ENCODE measurements at places on chromosomes 5 and 9.

GRCh38 chr5:473551-474192, 30.7 kb downstream of the EXOC3 start:
- DNase-seq = peak; percentile 44

- DNase-seq = no peak
Observed at GRCh38 chr9:68970151-68970550, 43.8 kb downstream of the PRKACG start.

DNA sequence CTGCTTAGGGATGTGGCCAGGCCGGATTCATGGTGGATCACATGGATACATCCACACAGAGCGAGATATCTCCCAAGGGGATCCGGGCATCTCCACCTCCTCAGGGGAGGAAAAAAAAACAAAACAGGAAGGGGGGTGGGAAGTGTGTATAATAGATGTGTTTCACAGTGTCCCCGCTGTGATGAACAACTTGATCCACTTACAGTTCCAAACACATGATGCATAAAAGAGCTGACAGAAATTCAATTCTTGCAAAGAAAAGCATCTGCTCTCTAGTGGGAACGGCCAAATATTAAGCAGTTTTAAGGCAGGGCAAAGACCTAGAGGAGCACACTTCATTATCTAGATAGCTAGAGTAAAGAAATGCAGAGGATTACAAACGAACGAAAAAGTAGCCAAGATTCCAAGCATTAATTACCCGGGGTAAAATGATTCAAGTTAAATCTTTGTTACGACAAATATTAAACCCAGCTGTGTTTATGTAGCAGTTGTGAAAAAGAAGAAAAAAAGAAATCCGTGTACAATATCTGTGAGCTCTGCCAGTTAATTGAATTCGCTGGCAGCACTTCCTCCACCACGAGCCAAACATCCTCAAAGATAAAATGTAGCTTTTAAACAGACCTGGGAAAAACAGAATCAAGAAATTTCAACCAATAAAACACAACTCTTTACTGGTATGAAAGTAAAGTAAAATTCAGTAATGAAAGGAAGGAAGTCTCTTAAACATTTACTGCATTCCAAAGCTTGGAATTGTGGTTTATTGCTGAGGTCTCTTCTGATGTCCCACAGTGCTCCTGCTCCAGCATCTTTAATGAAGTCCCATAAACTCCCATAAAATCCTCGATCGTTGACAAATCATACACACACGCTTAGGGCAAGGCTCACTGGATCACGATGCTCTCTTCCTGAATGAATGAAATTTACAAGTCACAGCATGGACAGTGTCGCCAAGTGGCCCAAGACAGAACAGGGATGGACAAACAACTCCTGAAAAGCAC, 213.0 kb downstream of the CRB2 start:
- DNase-seq = no peak

DNA sequence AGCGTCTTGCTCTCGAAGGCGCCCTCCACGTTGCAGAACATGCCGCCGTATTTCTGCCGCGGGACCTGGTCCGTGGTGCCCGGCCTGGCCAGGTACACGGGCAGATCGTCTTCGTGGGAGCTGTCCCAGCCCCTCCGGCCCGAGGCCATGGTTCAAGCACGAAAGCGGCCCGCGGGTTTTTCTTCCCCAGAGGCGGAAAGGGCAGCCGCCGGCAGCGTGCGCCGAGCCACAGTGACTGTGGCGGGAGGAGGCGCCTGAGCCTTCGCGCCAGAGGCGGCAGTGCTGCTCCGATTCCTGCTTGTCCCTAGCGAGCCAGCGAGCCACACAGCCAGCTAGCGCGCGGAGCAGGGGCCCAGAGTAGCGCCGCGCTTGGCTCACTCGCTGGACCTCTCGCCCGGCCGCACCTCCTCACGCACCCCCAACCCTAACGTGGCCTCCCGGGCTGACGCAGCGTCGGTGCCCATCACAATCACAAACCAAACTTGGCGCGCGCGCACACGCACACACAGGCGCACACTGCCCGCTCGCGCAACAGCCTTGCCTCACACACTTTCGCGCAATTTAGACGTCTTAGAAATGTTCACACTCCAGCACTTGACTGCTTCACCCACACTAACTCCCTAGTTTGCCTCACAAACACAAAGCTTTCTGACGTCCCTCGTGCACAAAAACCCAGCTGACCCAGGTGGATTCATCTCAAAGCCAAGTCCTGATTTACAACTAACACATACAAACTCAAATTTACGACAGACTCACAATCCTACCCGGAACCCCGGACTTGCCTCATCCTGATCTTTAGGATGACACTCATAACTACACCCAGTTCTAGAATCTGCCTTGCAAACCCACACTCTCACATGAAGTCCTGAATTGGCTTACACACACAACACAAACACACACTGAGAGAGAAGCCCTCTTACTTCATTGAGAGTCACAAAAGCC, at the start of gene DPYSL3:
Gene DPYSL3 (minus strand): TSS at position 359 of the 942 bp plus-strand sequence. CDS start 210 bp downstream, at position 149.
- DNase-seq = no peak

GRCh38 chr9:134100040-134100439, 32.2 kb upstream of the BRD3 start:
- DNase-seq = no peak

DNA sequence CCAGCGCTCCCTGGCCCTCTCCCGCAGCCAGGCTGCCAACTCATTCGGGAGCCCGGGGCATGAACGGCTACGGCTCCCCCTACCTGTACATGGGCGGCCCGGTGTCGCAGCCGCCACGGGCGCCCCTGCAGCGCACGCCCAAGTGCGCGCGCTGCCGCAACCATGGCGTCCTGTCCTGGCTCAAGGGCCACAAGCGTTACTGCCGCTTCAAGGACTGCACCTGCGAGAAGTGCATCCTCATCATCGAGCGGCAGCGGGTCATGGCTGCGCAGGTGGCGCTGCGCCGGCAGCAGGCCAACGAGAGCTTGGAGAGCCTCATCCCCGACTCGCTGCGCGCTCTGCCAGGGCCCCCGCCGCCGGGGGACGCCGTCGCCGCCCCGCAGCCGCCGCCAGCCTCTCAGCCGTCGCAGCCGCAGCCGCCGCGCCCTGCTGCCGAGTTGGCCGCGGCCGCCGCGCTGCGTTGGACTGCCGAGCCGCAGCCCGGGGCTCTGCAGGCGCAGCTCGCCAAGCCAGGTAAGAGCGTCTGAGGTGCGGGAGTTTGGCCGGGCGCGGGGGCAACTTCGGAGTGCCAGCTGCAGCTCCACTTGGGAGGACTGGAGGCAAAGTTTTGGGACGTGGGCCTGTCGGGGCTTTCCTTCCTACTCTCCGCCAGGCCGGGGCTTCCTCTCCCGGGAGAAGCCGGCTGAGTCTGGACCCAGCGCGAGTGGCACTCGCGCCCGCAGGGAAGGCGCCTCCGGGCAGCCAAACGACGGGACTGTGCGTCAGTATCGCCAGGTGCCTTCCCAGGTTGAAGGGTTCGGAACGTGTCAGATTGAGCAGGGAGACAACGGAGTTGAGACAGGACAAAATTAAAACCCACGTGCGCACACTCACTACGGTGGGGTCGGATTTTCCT, 735 bp downstream of the DMRT3 start:
- DNase-seq = no peak

DNA sequence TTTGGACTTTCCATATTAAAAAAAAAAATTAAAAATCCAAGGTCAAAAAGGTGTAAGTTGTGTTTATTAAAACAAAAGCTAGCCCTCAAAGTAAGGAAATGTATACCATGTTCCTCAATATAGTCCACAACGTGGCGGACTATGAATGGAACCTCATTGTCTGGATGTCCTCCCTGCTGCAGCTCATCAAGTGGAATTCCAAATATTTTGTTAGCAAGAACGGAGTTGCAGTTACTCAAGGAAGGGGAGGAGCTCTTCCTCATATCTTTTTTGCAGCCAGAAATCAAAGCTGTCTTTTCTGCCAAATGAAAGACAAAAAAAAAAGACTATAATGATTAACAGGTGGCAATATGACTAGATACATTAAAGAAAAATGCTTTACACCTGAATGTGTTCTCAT, 14.0 kb downstream of the FAM13B start:
- DNase-seq = no peak

DNA sequence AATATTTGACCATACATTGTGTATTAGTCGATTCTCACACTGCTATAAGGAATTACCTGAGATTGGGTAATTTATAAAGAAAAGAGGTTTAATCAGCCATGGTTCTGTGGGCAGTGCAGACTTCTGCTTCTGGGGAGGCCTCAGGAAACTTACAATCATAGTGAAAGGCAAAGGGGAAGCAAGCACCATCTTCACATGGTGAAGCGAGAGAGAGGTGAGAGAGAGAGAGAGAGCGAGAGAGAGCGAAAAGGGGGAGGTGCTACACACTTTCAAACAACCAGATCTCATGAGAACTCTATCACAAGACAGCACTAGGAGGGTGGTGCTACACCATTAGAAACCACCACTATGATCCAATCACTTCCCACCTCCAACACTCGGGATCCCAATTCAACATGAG, 4.1 kb upstream of the GRAMD2B start:
- no peak for DNase-seq

DNA sequence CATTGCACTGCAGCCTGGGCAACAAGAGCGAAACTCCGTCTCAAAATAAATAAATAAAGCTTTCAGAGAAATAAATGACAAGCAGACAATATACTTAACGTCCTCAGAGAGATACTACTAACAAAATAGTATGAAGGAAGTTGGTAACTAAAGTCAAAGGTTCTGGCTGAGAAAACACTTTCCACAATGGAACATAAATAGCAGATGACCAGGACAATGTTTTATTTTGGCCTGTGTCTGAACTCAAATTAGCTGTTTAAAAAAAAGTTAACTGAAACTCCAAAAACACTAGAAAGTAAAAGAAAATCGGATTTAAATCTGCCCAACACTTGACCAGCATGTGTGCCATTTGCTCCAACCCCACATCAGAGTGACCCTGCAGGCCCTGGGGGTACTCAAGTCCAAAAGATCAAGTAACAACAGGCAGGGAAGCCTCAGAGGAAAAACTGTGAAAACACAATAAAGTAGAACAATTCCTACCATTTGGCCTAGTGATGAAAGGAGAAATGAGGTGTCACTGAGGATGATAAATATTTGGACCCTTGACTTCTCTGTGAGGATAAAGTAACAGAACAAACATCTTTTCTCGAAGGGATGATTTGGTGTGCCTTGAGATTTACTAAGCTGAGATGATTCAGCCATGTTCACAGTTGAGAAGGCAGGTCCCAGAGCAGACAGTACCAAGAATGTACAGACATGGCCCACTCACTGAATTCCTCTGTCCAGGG, 47.7 kb downstream of the LHFPL2 start:
- no peak for DNase-seq

- no peak for DNase-seq
Observed at GRCh38 chr9:35909274-35909673, at the start of gene SPAAR. Gene SPAAR, plus strand, starts transcription at chr9:35909490. Its CDS starts 974 bp downstream, at chr9:35910464.

- DNase-seq = no peak
Observed at GRCh38 chr9:135574331-135574730, 12.8 kb downstream of the PAEP start.

DNA sequence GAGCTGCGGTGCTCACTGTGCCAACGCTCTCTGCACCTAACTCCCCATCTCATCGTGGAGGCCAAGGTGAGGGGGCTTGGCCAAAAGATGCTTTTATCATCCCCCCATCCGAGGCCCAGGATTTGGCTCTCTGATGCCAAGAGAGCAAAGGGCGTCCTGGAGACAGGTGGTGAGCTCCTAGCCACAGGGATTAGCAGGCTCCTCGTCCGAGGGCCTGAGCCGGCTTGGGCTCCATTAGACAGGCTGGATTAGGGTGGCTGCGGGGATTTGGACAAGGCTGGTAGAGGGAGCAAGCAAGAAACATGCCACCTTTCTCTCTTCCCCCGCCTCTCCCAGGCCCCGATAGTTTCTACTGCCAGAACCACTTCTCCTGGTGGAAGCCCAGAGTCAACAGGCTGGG, 1.0 kb upstream of the GRM6 start:
- DNase-seq = no peak

- no peak for DNase-seq
Observed at GRCh38 chr9:134272302-134273023, 53.8 kb upstream of the RXRA start.

DNA sequence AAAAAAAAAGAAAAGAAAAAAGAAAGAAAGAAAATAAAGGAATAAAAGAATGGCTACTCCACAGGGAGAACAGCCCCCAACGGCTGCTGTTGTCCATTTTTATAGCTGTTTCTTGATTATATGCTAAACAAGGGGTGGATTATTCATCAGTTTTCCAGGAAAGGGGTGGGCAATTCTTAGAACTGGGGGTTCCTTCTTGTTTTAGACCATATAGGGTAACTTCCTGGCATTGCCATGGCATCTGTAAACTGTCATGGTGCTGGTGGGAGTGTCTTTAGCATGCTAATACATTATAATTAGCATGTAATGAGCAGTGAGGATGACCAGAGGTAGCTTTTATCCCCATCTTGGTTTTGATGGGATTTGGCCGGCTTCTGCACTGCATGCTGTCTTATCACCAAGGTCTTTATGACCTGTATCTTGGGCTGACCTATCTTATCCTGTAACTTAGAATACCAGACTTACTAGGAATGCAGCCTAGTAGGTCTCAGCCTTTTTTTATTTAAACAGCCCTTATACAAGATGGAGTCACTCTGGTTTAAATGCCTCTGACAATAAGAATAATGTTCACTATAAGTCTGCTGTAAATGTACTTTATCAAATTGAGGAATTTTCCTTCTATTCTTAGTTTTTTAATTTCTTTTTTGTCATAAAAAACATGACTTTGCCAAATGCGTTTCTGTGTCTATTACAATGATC, 28.6 kb downstream of the TRIM7 start:
- DNase-seq = no peak

GRCh38 chr5:34459908-34460307, 196.2 kb upstream of the RAI14 start:
- no peak for DNase-seq

GRCh38 chr5:591746-592145, 20.4 kb upstream of the CEP72 start:
- DNase-seq = no peak

- no peak for DNase-seq
Observed at GRCh38 chr5:132480042-132480441, 10.5 kb downstream of the IRF1 start.

GRCh38 chr9:13139641-13140171, 139.8 kb downstream of the MPDZ start:
- DNase-seq = no peak

DNA sequence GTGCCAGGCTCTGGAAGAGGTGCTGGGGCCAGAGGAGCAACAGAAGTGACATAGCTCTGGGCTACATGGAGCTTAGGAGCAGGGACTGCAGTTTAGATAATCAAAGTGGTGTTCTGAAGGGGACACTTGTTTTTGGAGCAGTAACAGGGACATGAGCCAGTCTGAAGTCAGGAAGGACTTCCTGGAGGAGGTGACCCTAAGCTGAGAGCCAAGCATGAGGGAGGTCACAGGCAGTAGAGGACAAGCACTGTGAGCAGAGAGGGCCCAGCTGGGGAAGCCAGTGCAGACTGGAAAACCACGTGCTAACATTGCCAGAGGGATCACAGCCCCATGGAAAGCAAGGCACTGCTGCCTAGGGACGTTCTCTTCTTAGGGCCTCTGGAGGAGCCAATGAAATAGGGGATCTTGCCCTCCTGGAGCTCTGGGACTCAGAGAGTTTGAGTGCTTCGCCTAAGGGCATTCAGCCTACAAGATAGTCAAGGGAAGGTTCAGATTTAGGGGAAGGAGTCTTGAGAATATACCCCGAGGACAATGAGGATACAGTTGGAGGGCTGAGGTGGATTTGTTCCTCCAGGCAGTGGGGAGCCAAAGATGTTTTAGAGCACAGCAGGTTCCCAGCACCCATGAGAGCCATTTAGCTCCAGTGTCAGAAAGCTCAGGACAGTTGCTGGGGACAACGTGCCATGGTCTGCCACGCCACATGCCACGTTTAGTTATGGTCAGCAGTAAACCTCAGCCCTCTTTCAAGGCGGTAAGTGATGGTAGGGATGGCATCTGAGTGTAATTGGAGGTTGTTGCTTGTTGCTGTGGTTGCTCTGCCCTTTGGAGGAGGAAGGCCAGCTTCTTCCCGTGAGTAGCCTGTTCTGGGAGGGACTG, 40.5 kb upstream of the SH3PXD2B start:
- no peak for DNase-seq
